ENCODE measurements at places on chromosomes 12 and 14.

- no peak for DNase-seq
These were observed 23.2 kb downstream of the NT5DC3 start for GRCh38 chr12:103817791-103818190.

- DNase-seq: no peak
These were observed 8.8 kb upstream of the A2M start for GRCh38 chr12:9124383-9125031.

GRCh38 chr12:72448089-72448488 lies 175.9 kb downstream of the TRHDE start:
- DNase-seq: no peak

GRCh38 chr12:120465756-120466155 lies 3.8 kb downstream of the SRSF9 start:
- DNase-seq: no peak

GRCh38 chr14:57169901-57170300 lies 98.8 kb downstream of the EXOC5 start:
- DNase-seq: no peak
